Dermis blood vessel endothelial cell (primary cell): ENCODE measurements at places on chromosomes 5 and 9.
A peak's percentile ranks its signal among the peaks of the same experiment; 100 is the strongest.

GRCh38 chr9:37974506-37975173 lies 70.7 kb upstream of the SLC25A51 start:
- DNase-seq = no peak

GRCh38 chr5:32261198-32261597 lies 51.5 kb downstream of the MTMR12 start:
- DNase-seq = peak; percentile 10

GRCh38 chr9:6214434-6214833 lies 1.2 kb upstream of the IL33 start:
- no peak for DNase-seq

DNA sequence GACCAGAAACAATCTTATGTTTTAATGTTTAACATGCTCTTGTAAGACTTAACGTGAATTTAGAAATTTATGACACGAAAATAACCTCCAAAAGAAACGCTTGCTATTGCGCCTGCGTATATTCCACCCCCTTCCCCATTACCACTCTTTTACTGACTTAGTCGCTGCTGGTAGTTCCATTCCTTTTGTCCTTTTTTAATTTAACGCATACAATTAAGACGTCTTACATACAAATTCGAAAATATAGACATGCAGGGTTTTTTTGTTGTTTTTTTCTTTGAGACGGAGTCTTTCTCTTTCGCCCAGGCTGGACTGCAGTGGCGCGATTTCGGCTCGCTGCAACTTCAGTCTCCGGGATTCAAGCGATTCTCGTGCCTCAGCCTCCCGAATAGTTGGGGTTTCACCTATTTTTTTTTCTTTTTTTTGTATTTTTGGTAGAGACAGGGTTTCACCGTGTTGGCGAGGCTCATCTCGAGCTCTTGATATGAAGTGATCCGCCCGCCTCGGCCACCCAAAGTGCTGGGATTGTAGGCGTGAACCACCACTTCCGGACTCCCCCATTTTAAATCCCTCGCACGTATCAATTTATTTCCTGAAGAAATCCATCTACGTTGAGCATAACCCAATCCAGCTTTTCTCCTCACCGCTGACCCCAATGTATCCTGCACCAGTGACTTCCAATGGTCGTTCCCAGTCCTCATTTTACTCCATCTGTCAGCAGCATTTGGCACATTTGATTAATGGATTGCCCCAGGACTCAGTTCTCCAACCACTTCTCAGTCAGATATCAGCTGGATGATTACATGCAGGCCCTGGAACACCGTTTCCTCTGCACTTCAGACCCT lies 684 bp upstream of the MED7 start:
- DNase-seq = peak; percentile 41

DNA sequence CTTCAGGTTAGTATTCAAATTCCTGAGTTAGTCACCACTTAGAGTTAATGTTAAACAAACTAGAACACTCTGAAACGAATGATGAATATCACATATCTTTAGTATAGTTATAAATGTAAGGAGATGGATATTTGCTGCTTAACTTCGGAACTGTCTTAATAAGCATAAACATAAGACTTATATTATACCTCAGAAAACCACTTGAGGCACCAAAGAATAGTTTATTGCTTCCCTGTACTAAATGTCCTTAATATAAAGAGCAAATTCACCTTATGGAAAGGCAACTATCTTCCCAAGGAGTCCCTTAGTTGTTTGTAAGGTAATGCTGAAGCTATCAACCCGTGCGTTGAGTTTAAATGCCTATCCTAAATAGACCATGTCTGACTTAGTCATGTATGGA lies 300.0 kb upstream of the ADAMTSL1 start:
- DNase-seq = no peak

- DNase-seq = no peak
Measured at GRCh38 chr9:90400091-90400490, 242.5 kb downstream of the DIRAS2 start.

DNA sequence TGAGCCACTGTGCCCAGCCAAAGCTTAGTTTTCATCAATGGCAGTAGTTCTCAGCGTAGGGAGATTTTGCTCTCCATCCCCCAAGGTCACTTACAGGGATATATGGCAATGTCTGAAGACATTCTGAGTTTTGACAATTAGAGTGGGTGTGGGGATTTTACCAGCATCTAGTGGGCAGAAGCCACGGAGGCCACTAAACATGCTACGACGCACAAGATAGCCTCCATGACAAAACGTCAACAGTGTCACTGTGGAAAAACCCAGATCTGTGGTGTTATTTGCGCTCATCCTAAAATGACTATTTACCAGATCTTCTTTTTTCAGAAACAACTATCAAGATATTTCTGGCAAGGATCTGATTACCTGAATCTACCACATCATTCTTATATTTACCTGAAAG lies 68.2 kb downstream of the CDC14B start:
- no peak for DNase-seq

DNA sequence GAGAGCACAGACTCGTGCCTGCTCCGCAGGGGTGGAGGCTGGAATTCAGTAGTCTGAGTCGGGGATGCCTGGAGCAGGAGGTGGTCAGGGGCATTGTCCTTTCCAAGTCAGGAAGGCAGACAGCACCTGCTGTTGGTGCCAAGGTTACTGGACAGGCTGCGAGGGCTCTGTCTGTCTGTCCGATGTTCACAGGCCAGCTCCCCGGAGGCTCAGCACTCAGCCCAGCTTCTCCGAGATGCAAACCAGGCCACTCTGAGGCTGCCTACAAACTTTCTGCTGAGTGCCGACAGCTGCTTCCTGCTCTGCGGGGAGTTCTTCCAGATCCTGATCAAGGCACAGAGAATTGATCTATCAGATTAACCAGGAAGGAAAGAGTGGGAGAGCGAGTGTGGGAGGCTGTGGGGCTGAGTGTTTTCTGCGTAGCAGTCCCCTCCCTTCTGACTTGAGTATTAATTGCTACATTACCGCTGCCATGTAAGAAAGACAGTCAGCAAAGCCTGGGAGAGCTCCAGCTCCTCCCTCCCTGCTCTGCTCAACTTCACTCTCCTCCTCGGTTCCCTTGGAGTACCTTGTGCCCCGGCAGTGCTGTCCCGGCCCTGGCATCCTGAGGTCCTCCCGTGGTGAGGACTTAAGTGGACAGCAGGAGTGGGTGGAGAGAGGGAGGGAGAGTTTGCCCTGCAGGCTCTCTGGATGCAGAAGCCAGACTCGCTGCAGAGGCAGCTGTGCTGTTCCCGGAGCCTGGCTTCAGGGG lies 36.0 kb downstream of the KCNMB1 start:
- peak; percentile 18 for DNase-seq

DNA sequence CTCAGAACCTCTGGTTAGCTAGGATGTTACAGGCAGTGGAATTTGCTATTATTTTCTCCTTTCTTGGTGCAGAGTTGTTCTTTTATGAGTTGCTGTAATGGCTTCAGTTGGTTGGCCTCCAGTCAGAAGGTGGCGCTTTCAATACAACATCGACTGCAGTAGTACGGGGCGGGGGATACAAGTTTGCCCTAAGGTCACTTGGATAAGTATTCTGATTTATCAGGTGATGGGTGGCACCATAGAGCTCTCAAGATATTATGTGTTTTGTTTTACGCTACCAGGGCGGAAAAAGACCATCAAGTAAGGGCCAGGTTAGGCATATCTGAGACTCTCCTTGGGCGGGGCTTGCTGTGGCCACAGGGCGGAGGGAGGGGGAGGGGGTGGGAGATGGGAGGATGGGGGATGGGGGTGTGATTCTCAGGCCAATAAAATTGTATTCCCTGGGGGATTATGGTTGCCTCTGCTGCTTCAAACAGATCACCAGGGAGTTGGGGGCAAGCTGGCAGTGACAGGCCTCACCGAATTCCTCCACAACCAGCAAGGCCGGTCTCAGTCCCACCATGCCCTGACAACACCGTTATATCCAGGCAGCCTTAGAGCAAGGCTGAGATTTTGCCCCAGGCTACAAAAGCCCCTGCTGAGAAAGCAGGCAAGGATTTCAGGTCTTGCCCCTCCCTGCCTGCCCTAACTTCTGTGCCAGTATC lies 15.9 kb upstream of the RNF38 start:
- DNase-seq = no peak

DNA sequence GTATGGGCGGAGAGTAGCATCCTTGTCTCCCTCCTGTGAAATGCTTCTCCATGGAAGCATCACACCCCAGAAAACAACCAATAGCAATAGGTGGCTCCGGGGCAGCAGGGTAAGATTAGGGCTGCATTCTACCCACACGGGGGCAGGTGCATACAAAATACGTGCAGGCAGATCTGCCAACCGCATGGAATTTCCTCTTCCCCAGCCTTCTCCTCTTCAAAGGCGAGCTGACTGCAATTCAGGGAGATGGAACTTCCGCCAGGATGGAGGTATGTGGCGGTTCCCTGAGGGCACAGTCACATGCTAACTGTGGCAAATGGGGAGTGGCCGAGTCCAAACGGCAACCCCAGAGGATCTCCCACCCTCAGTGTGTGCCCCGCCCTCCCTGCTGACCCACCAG lies 81.5 kb downstream of the LMNB1 start:
- no peak for DNase-seq

DNA sequence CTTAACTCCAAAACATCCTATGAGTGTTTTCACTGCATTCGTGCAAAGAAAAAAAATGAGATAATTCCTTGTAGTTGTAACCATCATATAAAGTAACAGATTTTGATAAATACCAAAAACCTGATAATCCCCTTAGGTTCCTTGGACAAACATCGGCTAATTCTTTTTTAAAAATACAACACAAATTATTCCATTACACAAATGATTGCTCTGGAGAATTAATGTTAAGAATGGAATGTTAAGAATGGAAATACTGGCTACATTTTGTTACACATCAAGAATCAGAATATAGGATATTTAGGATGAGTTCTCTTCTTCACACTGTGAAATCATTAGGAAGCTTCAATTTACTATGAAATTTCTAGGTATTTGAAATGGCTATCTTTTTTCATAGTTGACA lies 139.4 kb downstream of the LPAR1 start:
- DNase-seq = no peak
